ENCODE measurements at places on chromosomes 12 and 14.

GRCh38 chr14:24147761-24148428 is 597 bp downstream of the RNF31 start:
- no peak for DNase-seq

- DNase-seq, result no peak
Observed at GRCh38 chr14:95480887-95481226, 35.6 kb downstream of the SYNE3 start.

GRCh38 chr12:14417715-14418114 is 52.2 kb downstream of the ATF7IP start:
- DNase-seq, result peak; percentile 5

GRCh38 chr12:127401005-127401404 is 866.0 kb upstream of the TMEM132C start:
- no peak for DNase-seq

GRCh38 chr14:34785223-34786006 is 71.0 kb upstream of the CFL2 start:
- peak; percentile 11 for DNase-seq

- DNase-seq, result no peak
Observed at GRCh38 chr14:89041257-89041582, 216.8 kb downstream of the TTC8 start.

DNA sequence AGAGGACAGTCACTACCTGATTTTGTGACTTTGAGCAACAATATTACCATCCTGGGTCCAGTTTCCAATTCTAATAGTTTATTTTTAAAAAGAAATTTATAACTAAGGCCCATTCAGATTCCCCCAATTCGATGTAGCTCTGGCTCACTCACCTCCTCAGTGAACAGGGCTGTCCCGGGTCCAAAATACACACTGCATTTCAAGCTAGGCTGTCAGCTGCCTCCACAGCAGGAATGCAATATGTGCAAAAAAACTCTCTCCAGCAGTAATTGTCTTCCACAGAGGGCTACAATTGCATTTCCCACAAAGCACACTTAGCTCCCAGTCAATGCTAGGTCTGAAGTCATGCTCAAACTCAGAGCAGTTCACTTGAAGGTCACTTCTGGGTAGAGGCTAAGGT is 39.3 kb upstream of the ZNF641 start:
- no peak for DNase-seq

- no peak for DNase-seq
Observed at GRCh38 chr14:62062645-62063044, 300.4 kb downstream of the SNAPC1 start.

DNA sequence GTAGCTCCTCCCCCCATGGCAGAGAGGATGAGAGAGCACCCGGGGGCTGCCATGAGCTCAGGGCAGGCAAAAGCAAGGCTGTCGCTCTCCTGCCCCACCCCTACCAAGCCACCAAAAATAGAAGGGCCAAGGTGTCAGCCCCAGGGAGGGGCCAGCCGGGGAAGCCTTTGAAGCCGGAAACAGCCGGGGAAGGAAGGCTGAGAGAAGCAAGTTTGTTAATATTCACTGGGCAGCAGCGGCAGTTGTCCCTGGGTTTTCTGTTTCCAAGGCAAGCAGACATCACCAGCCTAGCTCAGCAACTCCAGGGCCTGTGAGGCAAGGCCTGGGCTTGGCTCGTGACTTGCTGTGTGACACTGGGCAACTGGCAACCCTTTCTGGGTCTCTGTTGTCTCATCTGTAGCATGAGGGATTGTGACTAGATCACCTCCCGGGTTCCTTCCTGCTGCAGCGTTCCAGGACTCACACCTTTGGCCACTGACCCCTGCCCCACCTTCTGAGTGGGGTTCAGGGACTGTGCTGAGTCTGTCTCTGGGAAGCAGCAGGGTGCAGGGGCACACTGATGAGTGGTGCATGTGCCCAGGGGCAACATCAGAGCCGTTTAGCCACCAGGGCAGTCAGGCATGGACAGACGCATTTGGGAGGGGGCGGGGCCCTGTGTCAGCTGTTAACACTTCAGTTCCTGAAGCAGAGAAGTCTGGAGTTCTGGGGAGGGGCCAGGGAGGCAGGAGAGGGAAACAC is 24.3 kb downstream of the SYNDIG1L start:
- peak; percentile 77 for DNase-seq

DNA sequence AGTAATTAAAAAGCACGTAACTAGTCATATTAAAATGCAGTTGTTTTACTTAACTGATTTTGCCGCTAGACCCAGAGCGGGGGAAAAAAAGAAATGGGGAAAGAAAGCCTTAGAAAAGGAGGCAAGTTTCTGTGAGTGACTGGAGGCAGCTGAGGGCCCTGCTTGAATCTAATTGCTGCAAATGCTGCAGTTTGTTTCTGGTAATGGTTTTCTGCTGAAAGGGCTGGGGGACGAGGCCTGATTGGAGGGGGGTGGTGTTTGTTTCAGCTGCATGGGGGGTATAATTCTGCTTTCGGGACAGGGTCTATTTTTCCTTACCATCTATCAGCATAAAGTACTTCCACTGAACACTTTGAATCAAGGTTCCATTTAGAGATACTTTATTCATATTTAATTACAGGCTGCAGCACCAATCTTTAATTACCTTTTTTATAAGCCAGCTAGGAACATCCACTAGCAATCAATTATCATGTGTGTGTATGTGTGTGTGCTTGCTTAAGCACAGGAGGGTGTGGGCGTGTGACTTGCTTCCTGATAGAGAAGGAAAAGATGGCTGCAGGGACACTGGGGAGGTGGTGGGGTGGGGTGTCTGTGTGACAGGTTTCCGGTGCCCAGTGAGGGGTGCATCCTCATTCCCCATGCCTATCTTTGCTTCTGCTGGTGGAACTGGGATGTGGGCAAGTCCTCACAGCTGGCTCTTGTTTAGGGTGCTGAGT is 83.4 kb downstream of the ADCK1 start:
- DNase-seq, result no peak

DNA sequence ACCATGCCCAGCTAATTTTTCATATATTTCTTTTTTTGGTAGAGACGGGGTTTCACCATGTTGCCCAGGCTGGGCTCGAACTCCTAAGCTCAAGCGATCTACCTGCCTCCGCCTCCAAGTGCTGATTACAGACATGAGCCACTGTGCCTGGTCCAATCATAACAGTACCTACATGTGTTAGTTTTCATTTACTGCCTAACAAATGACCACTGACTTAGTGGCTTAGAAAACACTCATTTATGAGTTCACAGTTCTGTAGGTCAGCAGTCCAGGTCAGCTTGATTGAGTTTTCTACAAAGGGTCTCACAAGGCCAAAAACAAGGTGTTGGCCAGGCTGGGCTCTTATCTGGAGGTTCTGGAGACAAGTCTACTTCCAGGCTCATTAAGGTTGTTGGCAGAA is 60.6 kb downstream of the RNFT2 start:
- DNase-seq, result no peak

DNA sequence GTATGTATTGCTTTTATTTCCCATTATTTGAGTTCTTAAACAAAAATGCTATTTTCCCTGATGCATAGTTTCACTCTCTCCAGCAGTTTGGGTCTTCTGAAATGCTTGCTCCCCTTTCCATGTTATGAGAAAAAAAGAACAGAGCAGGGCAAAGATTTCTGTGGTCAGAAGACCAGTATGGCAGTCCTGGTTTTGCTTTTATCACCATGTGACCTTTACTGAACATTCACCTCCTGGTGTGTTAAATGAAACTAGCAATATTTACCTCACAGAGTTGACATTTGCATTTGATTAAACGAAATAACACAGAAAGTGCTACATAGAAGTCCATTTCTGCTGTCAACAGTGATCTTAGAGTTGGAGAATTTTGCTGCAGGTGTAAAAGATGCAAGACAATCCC is 141.0 kb upstream of the G2E3 start:
- DNase-seq, result no peak

- no peak for DNase-seq
Observed at GRCh38 chr12:2294651-2295475, 242.1 kb downstream of the CACNA1C start.

DNA sequence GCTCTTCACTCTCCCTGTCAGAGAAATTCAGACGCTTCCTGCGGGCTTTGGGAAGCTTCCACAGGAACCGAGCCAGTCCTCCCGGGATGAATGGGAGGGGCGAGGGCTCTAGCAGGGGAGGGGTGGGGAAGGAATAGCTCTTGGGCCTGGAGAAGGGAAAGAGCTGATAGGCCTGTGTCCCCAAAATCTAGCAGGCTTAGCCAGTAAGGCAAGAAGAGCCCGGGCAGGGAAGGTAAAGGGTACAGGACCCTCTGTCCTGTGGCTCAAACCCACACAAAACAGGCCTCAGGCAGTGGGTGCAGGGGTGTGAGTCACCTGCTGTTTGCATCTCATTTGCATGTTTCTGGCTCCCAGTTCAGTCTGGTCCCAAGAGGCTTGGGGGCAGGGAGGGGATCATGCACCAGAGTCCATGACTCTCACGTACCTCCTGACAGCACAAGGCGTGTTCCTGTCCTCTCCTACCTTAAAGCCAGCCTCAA is 8.7 kb upstream of the SMUG1 start:
- DNase-seq, result no peak

- no peak for DNase-seq
Observed at GRCh38 chr12:89709995-89710872, 1.6 kb upstream of the ATP2B1 start.

- DNase-seq, result no peak
Observed at GRCh38 chr12:106769078-106769477, 5.4 kb upstream of the RIC8B start.

- DNase-seq, result no peak
Observed at GRCh38 chr12:47967461-47968321, 4.3 kb downstream of the TMEM106C start.

DNA sequence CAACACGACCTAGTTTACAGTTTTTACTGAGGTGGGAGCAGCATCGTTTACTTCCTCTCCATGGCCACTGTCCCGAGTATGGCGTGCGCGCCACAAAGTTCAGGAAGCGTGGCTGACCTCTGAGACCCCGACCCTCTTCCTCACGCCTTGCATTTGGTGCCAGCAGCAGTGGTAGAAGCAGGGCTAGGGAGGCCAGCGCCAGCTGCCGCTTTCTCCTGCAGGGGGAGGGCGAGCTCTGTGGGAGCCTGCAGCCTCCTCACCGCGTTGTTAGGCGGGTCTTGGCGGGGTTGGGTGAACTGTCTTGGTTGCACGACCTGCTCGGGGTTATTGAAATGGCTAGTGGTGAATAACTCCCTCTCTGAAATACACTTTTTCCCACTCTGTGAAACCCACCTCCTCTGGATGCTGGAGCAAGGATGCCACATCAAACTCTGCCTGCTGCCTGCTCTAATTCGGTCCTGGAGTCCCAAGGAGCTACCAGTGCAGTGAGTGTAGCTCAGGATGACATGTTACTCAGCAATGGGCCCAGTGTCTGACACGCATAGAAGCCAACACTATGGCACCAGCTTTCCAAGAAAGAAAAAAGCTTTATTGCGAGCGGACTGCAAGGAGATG is 22.3 kb upstream of the TDRD9 start:
- DNase-seq, result no peak

DNA sequence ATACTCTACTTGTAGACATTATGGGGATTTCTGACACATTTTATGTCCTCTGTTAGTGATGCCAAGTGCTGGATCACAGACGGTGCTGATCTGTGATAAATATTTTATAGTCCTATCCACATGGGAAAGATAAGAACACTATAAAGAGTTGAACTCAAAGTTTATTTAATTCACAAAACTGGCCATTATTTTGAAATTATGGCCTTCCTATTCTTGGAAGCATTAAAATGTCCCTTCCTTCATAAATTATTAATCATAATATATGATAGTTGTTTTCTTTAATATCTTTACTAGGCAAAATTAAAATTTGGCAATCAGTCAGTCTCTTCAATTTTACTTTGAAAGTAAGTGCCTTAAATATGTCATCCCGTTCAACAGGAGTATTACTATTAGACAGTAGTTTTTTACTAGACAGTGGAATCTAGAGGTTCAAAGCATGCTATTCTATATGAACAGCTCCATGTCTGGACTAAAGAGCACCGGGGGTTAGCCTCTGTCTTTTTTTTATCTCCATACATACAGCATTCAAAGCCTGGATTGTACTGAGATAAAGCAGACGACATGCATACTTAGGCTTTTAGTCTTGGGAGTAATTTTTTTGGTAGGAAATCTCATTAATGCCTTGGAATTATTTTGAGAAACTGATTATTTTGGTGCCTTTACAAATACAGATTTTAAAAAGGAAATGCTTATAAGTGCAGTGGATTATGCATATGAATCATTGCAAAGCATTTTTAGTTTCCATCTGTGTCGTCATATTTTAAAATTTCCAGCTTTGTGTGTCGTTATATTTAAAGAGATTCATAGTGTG is 306.1 kb upstream of the RGS6 start:
- no peak for DNase-seq

DNA sequence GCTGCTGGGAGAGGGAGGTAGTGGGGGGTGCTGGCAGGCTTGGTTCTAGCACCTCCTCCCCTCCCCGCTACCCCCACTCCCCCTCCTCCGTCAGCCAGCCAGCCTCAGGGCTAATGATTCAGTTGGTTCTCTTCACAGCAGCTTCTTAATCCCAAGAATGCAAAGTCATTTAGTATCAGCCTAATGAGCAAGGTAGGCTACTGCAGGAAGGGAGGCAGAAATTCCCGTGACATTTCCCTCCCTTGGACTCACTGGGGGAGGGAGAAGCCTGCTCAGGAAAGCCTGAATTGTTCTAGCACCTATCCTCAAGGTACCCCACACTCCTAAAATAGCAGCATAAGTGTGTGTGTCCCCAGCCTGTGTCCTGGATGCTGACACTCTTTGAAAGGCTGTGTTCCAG is 29.8 kb downstream of the ITPK1 start:
- no peak for DNase-seq
